ENCODE measurements at places on chromosomes 4 and X.

GRCh38 chr4:67651536-67651935, 49.4 kb downstream of the UBA6 start:
- DNase-seq: no peak

- DNase-seq: no peak
These were observed 69.8 kb downstream of the PSAPL1 start for GRCh38 chr4:7364979-7365378.

DNA sequence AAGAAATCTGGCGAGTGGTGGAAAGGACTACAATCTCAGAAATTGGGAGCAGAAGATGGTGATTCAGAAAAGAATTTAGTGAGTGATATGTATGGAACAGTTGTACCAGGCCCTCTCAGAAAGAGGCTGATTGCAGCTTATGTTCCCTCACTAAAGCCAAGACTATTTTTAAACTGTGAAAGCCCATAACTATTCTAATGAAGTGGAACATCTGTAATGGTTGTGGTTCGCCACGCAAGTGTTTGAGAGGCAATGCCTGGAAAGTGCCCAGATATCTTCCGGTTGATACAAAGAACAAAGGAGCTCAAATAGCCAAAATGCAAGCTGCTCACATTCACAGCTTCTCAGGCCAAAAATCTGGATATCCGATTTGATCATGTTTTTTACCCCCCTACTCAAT, 1250.7 kb downstream of the RAPGEF2 start:
- DNase-seq: no peak

DNA sequence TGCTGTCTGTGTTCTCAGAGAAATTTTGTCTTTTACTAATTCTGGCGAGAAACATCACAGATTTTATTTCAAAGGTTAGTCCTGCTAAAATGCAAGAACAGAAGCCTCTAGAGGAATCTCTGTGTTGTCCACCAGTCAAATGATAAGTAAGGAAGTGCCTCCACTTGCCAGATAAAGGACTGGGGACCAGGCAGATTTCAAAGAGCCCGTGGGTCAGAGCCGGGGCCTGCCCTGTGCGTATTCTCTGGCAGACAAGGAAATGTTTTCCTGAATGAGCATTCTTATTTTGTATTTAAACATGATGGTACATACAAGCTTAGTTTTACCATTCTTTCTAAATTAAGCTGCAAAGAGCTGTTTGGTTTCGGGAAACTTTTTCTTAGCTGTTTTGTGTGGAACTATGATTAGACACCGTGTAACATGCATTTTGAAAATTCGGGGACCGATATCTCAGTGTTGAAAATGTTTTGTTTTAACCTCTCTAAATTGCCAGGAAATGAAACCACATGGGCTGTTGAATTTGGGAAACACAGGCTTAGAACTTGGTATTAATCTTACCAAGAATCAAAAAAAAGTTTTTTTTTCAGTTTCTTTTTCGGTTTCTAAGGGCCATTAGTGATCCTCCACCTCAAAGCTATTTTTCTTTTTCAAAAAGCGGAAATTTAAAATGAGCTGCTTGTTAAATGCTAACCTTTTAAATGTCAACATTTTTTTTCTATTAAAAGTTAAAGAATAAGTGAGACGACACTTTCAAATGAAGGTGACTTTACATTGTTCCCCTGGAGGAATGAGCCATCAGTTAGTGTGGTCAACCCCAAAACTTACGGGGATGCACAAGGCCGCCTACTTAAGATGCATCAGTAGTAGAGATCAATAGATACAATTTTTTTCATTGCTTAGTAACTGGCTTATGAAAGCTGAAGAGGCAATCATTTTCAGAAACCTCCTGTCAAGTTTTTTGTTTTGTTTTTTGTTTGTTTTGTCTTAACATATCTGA, 89.6 kb upstream of the MTM1 start:
- DNase-seq: peak; percentile 24

GRCh38 chr4:110129544-110129943, 68.9 kb downstream of the ELOVL6 start:
- DNase-seq: no peak

DNA sequence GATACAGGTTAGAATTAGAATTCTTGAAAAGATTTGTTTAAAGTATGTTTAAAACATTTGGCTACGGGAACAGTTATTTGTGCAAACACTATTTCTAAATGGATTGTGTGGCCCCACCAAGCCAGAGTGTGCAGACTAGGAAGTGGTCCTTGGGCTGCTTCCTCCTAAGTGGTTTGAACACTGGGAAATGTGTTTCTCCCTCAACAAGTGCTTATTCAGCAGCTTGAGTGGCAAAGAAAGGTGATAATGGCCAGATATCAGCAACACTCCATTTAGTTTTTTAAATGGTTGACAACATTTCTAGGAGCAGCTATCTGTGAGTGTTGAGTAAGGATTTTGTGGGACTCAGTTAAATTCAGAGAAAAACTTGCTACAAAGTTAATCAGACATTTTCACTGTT, 141.4 kb upstream of the LNX1 start:
- no peak for DNase-seq

DNA sequence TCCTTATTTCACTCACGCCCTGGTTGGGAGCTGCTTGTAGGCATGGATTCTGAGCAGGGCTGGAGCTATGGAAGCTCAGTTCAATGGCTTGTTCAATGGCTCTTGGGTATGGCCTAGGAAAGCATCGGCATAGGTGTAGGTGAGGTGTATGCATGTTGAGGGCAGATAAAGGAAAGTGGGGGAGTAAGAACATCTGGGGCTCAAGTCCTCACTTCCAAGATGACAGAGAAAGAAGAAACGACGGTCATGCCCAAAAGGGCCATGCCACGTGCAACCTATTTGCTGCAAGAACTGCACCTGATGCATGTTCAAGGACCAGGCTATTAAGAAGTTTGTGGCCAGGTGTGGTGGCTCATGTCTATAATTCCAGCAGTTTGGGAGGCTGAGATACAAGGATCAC, 23.4 kb downstream of the SCD5 start:
- no peak for DNase-seq

DNA sequence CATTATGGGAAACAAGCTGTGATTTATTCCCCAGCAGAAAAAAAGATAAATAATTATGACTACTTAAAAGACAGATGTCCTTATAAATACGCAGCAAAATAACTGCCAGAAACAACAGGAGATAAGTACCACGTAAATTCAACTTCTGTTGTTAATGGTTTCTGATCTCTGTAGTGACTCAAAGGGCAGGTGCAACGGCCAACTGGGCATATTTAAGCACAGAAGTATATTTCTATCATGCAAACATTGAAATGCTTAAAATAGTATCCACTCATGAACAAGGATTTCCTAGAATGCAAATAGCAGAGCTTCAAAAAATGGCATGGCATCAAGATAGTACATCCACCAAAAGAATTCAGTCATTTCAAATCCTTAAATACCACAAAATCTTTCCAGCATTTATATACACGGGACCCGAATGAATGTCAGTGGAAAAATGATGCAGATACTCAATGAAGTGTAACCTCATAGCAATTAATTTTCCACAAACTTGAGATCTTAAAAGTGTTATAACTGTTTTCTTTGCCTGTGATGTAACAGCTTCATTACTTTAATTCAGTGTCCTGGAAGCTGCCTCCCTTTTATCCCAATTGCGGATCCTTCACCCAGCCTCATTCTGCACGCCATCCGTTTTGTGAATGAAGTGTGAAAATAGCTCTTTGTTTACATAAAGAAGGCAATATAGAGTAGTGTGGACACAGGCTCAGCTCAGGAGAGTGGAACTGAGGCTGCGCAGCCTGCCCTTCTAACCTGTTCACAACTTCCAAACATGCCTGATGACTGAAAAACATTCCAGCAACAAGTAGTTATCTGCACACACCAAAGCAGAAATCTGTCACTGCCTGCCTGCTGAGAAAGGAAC, 10.2 kb downstream of the PDGFC start:
- no peak for DNase-seq

DNA sequence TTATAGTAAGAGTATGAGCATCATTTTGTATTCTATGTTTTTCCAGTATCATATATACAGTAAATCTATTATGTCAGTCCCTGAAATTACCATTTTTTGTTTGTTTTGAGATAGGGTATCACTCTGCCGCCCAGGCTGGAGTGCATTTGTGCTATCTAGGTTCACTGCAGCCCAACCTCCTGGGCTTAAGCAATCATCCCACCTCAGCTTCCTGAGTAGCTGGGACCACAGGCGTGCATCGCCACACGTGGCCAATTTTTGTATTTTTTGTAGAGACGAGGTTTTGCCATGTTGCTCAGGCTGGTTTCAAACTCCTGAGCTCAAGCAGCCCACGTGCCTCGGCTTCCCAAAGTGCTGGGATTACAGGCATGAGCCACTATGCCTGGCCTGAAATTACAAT, 85.6 kb downstream of the ZNF330 start:
- DNase-seq: no peak

- peak; percentile 26 for DNase-seq
These were observed 1.4 kb downstream of the TMA16 start for GRCh38 chr4:163495900-163496299.

DNA sequence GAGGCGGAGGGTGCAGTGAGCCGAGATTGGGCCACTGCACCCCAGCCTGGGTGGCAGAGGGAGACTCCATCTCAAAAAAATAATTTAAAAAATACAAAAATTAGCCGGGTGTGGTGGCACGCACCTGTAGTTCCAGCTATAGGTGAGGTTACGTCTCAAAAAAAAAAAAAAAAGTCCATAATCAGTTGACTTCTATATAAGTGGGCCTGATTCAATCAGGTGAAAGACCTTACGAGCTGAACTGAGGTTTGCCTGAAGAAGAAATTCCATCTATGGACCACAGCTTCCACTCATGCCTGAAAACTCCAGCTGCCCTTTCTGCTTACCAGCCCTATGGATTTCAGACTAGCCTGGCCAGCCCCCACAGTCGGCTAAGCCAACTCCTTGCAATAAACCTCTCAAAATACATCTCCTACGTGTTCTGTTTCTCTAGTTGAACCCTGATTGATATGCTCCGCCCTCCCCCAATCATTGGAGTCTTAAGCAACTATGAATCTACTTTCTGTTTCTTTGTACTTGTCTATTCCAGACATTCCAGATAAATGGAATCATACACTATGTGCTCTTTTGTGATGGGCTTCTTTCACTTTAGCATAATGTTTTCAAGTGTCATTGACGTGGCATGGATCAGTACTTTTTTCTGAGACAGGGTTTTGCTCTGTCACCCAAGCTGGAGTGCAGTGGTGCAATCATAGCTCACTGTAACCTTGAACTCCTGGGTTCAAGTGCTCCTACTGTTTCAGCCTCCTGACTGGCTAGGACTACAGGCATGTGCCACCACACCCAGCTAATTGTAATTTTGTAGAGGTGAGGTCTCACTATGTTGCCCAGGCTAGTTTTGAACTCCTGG, 36.6 kb downstream of the SAT1 start:
- no peak for DNase-seq

DNA sequence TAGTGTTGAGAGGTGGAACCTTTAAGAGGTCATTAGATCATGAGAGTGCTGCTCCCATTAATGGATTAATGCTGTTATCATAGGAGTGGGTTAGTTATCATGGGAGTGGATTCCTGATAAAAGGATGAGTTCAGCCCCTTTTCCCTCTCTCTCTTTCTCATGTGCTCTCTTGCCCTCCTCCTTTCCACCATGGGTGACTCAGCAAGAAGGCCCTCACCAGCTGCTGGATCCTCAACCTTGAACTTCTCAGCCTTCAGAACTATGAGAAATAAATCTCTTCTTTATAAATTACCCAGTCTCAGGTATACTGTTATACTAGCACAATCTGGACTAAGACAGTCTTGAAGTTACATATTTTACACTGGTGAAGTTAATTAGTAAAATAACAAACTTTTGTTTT, 10.0 kb upstream of the CDKL5 start:
- DNase-seq: no peak

DNA sequence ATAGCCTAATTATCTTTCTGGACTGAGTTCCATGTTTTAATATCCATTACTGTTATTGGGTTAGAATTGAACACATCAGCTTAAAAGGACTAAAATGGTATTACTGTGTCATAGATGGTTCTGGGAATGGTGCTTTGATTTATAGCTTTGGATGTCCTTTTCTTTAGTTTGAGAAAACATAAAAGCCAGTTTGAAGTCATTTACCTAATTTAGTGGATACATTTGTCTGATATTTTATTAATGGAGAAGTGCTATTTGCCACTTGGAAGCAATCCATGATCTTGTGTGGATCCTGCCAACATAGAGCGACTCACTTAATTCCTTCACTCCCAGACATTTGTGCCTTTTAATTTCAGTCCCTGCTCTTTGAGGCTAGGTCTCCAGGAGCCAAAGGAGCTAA, 212.4 kb upstream of the PACRGL start:
- DNase-seq: no peak

DNA sequence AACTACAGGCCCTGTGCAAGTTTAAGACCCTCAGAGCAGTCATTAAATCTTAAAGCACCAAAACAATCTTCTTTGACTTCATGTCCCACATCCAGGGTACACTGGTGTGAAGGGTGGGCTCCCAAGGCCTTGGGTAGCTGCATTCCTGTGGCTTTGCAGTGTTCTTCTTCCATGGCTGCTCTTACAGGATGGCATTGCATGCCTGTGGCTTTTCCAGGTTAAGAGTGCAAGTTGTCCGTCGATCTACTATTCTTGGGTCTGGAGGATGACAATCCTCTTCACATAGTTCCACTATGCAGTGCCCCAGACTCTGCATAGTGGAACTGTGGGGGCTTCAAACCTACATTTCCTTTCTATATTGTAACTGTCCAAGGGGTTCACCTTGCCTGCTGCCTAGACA, 494.5 kb downstream of the CFAP47 start:
- no peak for DNase-seq

DNA sequence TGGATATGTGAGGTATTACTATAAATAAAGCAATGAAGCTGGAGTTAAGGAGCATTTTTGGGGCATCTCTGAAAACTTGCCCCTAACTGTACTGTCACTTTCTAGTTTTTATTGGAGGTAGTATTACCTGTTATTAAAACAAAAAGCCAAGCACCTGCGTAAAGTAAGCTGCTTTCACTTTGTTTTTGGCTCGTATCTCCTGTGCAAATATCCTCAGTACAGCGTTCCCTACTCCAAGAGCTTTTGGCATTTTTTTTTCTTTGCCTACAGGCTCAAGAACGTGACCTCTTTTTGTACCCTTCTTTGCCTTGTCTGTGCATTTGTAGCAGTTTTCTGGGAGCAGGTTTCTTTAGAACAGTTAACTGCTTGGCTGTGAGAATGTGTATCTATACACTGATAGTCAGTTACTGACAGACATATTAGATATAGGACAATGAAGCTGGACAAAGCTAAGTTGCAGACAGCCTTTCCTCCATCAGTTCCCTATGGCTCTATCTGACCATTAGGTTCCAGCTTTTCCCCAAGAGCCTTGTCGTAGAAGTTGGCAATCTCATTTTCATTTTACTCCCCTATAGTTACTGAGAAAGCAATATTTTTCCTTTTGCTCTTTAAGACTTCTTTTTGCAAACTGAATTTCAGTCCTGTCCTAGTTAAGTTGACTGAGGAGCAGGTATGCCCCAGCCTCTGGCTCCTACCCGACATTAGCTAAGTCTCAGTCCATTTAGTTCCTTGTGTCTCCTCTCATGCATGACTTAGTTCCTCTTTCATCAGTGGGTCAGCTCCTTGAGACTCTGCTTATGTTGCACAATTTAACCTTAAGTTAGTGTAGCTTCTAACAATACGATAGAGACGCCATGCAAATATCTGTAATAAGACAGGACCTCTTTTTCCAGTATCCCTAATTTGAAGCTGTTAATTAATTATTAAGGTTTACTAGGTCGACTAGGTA, 71.5 kb upstream of the HPRT1 start:
- no peak for DNase-seq
